Suppressor macrophage treated with lipopolysaccharide for 1 hour (primary cell): ENCODE measurements at places on chromosomes 16 and 17.

- peak; percentile 86 for DNase-seq
Measured at GRCh38 chr16:87391324-87391949, 699 bp upstream of the MAP1LC3B start.

DNA sequence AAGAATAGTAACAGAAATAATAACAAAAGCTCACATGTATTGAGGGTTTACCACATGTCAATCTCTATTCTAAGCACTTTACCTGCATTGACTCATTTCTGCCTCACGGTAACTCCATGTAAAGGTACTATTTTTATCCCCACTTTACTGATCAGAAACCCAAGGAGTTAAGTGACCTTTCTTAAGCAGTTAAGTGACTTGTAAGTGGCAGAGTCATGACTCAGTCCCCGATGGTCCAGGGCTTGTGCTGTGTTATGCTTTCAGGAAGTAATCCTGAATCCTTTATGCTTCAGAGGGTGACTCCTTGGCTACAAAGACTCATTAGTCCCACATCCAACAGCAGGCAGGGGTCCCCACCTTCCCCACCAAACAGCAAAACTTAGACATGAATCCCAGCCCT is 66.5 kb downstream of the MRM1 start:
- no peak for DNase-seq

GRCh38 chr17:67461228-67461780 is 84.2 kb downstream of the PITPNC1 start:
- DNase-seq, result no peak

GRCh38 chr17:46020023-46020761 is 21.1 kb downstream of the STH start:
- DNase-seq, result peak; percentile 65

DNA sequence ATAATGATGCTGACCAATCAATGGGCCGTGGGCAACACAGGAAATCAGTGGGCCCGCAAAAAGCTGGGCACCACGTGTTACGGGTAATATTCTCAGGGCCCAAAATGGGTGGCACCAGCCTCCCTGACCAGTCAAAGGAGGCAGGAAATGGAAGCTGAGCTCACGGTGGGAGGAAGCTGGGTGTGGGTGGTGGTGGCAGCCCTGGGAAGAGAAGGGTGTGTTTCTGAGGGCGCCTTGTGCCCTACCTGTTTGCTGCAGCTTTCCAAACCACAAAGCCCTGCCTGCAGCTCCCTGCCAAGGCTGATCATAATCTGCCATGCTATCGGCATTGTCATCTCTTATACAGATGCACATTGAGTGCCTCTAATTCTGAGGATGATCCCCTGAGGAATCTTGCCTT is 457.9 kb downstream of the SLC39A11 start:
- no peak for DNase-seq

DNA sequence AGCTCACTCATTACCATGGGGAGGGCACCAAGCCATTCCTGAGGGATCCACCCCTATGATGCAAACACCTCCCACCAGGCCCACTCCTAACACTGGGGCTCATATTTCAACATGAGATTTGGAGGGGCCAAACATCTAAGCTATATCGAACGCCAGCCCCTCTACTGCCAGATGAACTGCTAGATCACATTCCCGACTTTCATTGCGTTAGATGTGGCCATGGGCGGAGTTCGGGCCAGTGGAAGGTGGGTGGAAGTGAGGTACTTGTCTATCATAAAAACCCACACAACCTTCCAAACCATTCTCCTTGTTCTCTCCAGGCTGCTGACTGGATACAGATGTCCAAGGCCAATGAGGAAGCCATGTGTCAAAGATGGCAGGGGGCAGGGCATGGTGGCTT is 27.0 kb upstream of the ANKRD40CL start:
- DNase-seq, result no peak

- DNase-seq, result peak; percentile 50
Measured at GRCh38 chr17:50560931-50561745, 623 bp downstream of the CACNA1G start.

GRCh38 chr16:49799172-49799571 is 56.7 kb downstream of the ZNF423 start:
- DNase-seq, result no peak

DNA sequence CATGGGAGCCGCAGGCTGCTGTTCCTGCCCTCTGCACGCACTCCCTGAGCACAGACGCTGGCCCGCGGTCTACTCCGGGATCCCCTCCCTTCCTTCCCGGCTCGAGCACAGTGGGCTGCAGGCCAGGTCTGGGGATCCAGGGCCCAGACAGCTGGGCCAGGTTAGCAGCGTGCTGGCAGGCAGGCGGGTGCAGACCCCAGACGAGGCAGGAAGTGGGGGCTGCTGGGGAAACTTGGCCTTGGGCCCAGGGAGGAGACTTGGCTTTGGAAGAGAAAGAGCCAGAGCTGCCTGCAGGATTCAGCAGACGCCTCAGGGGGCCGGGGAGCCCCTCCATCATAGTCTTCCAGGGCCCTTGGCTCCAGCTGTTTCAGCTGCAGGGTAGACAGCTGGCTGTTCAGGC is 30.2 kb upstream of the ABCC3 start:
- no peak for DNase-seq

DNA sequence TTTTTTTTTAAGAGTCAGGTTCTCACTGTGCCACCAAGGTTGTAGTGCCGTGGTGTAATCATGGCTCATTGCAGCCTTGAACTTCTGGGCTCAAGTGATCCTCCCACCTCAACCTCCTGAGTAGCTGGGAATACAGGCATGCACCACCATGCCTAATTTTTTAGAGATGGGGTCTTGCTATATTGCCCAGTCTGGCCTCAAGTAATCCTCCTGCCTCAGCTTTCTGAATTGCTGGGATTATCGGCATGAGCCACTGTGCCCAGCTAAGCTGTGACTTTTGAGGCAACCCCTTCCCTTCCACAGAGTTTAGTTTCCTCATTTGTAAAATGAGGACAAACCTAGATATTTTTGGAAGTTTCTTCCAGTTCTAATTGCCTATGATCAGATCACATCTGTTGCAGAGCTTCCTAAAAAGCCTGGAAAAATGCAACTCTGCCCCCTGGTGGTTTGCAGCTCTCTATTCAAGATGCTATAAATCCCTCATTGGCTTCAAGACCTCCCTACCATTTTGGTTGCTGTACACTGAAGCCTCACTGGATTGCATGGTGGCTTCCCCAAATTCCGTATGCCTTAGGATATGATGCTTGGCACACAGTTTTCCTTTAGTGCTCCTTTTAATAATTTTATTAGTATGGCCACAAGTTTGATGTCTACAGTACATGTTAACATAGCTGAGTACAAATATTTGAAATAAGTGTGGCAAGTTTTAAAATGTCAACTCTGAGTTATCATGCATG is 19.3 kb downstream of the GDE1 start:
- DNase-seq, result peak; percentile 91

DNA sequence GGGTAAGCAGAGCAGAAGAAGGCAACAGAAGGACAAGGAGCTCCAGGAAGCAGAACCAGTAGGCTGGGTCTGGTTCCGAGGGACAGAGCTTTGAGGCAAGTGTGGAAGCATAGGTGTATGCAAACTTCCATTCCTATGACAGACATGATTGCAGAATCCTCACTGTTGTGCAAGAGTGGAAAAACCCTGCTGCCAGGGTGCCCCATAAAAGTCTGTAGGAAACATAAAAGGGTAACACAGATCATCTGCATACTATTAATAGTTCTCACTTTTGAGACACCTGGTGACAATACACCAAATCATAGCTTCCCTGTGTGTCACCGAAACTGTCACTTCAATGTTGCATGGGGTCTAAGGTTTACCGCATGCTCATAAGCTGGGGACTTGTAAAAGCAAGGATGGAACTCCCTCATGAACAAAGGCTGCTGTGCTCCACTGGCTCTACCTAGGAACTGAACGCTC is 39.7 kb downstream of the ARHGAP17 start:
- peak; percentile 57 for DNase-seq

DNA sequence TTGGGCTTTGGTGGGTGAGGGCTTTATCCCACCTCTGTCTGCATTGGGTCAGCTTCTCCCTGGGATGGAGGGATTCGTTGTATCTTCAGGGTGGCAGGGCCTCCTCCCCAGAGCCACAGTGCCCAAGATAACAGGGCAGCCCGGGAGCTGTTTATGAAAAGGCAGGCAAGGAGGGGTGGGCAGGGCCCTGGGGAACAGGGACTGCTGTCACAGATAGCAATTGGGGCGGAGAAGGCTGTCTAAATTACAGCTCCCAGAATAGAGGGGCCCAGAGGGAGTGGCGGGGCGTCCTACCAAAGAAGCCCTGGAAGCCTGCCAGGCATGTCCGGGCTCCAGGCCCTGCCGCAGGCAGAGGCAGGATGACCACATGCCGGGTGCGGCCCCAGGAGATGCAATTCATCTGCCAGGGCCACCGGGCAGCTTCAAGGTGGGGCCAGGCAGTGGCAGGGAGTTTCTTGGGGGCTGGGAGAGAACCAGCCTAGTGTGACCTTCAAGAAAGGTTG is 18.8 kb upstream of the PHOSPHO1 start:
- no peak for DNase-seq

DNA sequence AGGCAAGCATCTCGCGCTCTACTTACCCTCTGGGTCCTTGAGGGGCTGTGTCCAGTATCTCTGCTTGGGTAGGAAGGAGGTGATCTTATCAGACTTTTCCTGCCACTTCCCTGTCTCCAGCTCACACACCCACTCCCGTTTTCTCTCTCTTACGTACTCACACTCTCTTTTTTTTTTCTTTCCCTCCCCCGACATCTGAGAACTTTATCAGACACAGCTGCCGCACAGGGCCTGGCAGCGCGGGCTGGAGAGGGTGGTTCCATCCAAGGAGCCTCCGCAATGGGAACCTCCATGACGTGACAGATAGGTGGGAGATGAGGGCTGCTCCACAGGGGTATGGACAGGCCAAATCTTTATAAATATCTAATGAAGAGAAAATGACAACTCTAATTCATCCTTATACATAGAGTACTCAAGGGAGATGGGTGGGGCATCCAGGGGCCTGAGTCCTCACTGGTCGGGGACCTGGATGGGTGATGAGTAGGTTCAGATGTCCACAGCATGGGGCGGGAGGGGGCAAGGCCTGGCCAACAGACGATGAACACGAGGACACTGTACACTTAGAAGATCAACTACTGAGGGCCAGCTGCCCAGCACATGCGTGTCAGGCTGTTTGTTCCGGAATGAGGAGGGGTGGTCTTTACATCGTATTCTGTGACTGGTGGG is 23.3 kb downstream of the MINK1 start:
- no peak for DNase-seq

DNA sequence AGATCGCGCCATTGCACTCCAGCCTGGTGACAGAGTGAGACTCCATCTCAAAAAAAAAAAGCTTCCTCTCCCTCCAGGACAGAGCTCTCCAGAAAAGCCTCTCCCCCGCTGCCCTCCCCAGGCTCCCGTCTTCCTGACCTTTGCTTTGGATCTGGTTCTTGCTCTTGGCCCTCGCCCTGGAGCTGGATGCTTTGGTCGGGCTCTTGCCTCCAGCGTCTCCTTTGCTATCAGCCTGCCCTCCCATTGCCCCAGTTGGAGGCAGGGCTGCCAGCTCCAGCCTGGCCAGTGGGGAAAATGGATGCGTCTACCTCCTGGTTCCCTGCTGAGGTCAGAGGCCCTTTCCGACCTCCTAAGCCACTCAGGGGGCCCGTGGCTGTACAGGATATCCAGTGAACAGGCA is 35.9 kb downstream of the TRARG1 start:
- no peak for DNase-seq

DNA sequence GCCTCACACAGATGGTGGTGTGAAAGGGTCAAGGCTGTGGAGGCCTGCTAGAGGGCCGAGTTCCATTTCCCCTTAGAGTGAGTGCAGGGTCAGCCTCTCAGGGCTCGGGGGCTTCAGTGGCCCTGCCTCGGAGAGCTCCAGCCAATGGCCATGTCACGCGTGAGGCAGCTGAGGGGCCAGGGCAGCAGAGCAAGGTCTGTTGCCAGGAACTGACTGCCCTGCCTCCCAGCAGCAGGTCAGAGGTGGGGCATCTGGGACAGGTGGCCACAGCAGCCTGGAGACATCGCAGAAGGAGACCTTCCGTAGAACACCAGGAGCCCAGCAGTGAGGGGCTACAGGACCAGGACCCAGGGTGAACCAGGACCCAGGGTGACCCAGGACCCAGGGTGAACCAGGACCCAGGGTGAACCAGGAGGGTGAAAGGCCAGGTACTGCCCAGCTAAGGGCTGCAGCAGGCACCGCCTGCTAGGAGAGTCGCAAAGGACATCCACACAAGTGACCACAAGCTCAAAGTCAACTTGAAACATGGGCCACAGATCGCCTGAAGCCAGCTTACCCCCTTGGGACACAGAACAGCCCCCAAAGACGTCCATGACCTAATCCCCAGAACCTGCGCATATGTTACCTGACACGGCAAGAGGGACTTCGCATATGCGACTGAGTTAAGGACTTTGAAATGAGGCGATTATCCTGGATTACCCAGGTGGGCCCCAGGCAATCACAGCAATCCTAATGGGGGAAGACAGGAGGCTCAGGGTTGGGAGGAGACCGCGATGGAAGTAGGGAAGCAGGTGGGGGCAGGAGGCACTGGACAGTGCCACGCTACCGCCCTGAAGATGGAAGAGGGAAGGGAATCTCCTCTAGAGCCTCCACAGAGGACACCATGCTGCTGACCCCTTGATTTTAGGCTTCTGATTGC is 4.8 kb upstream of the MEAK7 start:
- DNase-seq, result no peak

- no peak for DNase-seq
Measured at GRCh38 chr16:48053418-48053745, 102.4 kb downstream of the ABCC12 start.

DNA sequence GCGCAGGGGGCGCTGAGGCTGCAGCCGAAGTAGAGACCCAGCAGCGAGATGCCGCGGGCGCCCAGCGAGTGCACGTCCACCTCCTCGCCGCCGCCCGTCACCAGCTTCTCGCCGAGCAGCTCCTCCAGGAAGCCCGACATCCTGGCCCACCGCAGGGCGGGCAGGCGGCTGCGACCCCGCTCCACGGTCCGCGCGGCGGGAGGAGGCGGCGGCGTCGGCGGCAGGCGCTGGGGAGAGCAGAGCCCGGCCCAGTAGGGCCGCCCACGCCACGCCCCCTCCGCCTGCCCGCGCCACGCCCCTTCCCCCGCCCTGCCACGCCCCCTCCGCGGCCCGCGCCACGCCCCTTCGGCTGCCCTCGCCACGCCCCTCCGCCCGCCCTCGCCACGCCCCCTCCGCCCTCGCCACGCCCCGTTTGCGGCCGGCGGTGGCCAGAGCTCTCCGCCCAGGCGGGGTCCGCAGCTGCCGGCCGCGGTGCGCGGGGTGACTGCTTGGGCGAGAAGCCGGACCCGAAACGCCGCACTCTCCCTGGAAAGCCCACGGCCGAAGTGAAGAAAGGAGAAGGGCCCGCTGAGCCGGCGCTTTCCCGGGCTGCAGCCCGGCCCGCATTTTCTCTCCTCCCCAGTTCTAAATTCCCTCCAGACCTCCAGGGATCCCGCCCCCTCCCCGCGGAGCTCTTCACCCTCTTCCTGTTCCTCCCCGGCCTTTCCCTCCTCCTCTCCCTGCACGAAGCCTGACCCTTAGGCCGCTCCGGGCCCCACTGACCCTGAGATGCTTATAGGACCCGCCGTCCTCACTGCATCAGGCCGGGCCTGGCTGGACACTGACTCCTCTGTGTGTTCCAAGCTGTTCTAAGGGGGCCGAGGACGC is at the start of gene NXN:
Gene NXN, minus strand, starts transcription at position 238 of the 867 bp plus-strand sequence.
- DNase-seq, result peak; percentile 89

- DNase-seq, result no peak
Measured at GRCh38 chr17:81829858-81830257, 3.2 kb downstream of the MCRIP1 start.

GRCh38 chr17:21163101-21163500 is 36.3 kb downstream of the DHRS7B start:
- DNase-seq, result no peak
